ENCODE measurements at places on chromosomes 4 and X. TPM values are rescaled to one million over a fixed set of nuclear protein-coding genes. Genes with fewer than 3 reads are reported as not detected.

DNA sequence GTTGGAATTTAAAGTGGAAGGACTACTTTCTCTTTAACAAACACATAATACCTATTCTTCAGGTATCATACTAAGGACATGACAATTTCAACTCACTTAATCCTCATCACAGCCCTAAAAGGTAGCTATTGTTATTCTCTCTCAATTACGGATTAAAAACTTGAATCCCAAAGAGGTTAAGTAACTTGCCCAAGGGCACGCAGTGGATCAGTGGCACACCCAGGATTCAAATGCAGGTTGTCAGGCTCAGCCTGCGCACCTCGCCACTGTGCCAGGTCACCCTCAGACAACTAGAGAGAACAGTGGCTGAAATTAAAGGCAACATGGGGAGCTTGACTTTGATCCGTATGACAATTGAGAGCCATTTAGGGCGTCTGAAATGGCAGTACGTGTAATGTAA is 67.6 kb downstream of the MFAP3L start:
- no peak for DNase-seq

- DNase-seq: no peak
Observed at GRCh38 chr4:83093060-83093640, 21.4 kb downstream of the PLAC8 start.

DNA sequence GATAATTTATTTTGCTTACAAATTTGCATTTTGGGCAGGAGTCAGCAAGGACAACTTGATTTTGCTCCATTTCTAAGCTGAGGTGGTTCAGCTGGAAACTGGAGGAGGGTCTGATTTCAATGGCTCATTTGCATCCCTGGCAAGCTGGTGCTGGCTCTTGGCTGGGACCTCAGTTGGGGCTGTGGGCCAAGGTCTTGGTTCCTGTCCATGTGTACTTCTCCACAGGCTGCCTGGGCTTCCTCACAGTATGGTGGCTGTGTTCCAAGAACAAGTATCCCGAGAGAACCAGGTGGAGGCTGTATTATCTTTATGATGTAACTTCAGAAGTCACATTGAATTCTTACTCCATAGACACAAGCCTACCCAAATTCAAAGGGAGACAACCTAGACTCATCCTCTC is 77.0 kb upstream of the STX18 start:
- no peak for DNase-seq

GLRA3 gene
- 0.01 TPM for polyA plus RNA-seq

GRCh38 chr4:88353324-88353723 is 25.3 kb upstream of the HERC6 start:
- DNase-seq: no peak

MAGEA8 gene
- polyA plus RNA-seq: not detected

GRCh38 chr4:48693856-48694574 is 86.1 kb downstream of the FRYL start:
- DNase-seq: no peak

DNA sequence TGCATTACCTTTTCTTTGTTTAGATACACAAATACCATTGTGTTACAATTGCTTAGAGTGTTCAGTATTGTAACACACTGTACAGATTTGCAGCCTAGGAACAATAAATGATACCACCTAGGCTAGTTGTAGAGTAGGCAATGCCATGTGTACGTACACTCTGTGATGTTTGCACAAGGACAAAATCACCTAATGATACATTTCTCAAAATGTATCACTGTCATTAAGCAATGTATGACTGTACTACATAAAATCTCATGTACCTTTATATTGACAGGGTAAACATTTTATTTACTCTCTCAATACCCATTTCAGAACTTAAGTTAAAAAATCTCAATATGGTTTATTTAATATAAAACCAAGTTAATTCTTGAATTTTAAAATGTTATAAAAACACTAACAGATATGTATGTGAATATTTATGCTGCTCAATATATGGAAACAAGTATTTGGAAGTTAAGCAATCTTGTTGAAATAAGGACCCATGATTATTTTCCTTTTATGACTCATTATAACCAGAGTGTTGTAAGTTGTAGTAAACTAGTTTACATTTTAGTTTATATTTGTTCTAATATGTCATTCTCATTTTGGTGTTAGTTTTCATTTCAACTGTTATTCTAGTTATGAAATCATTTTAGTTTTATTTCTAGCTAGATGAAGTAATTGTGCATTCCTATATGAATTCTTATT is 409.2 kb downstream of the TLL1 start:
- no peak for DNase-seq

IL21 gene
- not detected for polyA plus RNA-seq

DNA sequence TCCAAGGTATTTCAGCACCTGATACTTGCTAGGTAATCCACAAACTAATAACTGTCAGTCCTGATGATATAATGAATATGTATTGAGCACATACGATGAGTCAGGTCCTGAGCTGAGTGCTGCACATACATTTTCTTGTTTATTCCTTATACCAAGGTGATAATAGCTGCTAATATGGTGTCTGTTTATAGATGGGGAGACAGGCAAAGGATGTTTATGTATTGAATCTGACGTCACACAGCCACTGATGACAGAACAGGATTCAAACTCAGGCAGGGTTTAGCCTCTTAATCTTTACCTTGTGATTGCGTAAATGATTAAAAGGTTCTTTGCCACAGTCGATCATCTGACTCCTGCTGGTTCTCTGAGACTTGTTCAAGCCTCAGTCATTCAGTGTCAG is 609.9 kb upstream of the CPEB2 start:
- DNase-seq: no peak

CT55 gene
- polyA plus RNA-seq: not detected

- no peak for DNase-seq
Observed at GRCh38 chr4:103137446-103137827, 37.8 kb upstream of the BDH2 start.

- DNase-seq: no peak
Observed at GRCh38 chr4:25982962-25983361, 68.9 kb downstream of the SMIM20 start.

DNA sequence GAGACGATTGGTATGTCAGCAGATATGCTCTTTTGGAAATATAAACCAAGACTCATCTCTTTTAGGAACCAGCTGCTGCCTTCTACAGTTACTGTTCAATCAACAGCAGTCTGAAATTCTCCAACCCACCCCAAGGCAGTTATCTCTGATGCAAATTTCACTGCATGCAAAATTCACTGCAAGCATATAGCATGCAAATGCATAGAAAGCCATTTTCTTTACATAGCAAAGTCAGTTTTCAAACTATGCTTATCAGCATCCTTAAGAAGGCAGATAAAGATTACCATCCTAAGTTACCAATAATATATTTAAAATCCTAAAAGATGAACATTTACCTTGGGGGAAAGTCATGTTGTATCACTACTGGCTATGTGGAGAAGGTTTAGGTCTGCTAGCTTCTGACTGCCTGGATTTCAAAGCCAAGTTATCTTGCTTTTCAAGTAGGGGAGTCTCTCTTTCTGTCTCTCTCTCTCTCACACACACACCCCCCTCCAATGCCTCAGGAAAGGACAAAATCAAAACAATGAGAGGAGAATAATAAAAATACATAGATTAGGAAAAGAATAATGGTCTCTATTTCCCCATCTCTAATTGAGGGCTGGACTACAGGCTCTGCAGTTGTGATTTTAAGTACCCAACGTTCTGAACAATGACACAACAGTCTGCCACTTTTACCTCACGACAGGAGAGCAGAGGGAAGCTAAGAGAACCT is 1.5 kb downstream of the NMU start:
- no peak for DNase-seq
